ENCODE measurements at places on chromosomes 2 and 18.

DNA sequence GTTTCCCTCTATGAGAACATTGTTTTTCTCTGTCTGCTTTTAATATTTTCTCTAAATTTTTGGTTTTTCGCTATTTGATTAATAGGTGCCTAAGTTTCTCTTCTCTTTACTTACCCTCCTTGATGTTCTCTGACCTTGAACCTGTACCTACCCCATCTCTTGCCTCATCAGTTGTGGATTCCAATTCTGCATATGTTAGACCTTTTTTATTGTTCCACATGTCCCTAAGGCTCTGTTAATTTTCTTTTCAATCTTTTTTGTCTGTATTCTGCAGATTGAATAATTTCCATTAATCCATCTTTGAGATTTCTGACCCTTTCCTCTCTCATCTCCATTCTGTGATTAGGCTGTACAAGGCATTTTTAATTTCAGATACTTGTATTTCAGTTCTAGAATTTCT is 23.1 kb downstream of the RELCH start:
- DNase-seq = no peak

- peak; percentile 16 for DNase-seq
Observed at GRCh38 chr2:30706534-30707303, 100.5 kb downstream of the CAPN13 start.

- no peak for DNase-seq
Observed at GRCh38 chr2:60106836-60107529, 446.5 kb downstream of the BCL11A start.

GRCh38 chr2:234050455-234051135 is at the start of gene SPP2:
SPP2 (plus strand) TSS chr2:234050702; CDS start chr2:234050787, 85 bp downstream.
- DNase-seq = no peak

DNA sequence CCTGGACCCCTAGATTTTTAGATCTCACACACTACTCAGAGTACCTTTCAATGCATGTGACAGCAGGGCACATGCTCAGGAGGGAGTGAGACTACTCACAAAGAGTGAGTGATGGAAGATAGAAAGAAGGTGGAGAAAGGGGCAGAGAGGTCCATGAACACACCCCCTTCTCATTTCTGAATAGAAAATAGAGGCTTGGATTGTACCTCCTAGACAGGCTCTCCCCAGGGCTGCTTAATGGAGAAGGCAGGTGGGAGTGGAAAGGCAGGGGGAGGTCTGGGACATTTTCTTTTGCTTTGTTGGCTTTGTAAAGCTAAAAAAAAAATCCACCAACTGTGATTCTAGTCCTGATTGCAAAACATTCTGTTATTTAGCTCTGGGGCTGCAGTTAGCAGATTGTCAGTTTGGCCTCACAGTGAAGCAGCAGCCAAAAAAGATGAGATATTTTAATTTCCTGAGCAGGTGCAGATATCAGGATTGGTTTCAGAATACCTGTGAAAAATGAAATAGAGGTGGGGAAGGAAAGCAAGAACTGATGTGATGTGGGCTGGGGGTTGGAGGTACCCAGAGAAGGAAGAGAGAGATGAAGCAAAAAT is 119.3 kb upstream of the GYPC start:
- DNase-seq = no peak

- no peak for DNase-seq
Observed at GRCh38 chr18:47174545-47175116, 1.5 kb downstream of the IER3IP1 start.

GRCh38 chr2:231542136-231542535 is 11.9 kb upstream of the NMUR1 start:
- DNase-seq = no peak

GRCh38 chr2:173750353-173750801 is 214.8 kb downstream of the SP3 start:
- DNase-seq = no peak

- DNase-seq = no peak
Observed at GRCh38 chr2:181223234-181223633, 234.0 kb upstream of the ITGA4 start.

- DNase-seq = peak; percentile 91
Observed at GRCh38 chr2:48448274-48449061, 81.5 kb upstream of the STON1 start.

DNA sequence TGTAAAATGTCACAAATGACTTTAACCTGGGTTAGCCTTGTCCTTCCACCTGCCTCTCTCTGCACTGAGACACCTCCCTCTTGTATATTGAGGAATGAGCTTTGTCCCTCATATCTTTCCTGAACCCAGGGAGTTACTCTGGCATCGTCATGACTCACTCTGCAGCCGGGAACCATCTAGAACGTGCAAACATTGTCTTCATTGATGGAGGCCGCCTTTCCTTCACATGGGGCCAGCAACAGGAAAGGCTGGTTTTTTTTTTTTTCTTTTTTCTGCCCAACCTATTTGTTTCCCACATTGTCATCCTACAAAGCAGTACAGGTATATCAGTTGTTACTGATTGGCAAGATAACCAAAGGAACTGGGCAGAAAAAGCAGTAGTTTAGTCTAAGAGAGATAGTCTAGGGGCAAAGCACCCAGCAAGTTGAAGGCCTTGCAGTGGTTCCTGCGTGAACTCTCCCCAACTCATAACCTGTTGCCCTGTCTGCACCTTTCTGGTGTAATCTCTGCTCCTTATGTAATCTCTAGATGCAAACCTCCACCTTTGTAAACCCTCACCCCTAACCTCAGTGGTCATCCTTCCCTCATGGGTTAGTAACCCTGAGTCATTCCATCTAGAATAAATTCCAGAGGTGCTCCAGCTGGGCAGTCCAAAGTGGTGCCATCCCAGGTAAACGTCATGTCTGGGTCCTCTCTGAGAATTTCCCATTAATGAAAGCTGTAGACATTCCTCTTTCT is 38.3 kb downstream of the SLC40A1 start:
- DNase-seq = no peak

DNA sequence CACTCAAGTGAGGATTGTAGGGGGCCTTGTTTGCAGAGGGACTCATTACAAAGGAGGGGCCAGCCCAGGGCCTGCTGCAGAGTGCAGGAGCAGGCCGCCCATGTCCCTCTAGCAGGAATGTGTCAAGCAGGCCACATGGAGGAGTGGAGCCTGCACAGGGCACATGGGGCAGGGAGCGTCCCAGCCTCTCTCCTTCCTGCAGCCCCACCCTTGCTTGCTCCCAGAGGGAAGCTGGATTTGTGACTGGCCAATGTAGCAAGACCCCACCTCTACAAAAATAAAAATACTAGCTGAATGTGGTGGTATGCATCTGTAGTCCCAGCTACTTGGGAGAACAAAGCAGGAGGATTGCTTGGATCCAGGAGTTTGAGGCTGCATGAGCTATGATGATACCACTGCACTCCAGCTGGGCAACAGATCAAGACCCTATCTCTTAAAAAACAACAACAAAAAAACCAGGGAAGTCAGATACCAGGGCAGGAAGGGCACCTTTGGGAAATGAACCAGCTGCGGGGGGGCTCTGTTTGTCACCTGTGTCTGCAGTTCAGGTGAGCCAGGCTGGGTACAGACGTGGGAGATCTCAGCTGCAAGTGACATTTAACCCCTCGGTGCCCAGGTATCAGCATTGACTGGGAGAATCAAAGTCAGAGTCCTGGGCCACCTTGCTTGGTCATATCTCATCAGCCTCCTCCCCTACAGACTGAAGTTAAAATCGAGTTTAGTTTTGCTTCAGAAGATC is 27.7 kb downstream of the IMPA2 start:
- DNase-seq = no peak

GRCh38 chr2:159030674-159031380 is 62.4 kb downstream of the TANC1 start:
- DNase-seq = no peak

GRCh38 chr18:40413160-40413559 is 1541.9 kb upstream of the PIK3C3 start:
- DNase-seq = no peak

DNA sequence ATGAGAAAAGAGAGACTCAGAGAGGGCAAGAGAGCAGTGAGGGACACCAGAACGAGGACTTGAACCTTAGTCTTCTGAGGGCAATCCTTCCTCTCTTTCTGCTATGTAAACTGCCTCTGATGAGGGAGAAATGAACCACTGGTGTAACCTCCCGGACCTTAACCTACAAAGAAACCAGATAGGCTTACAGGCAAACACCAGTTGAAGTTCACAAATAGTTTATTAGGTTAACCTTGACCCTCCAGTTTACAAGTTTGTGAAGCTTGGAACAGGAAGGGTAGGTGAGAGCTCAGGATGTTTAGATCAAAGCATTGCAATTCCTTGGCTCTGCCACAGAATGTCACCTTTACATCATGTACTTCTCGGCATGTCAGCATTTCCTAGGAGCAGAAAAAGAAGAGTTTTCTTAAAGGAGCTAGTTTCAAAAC is 486.4 kb upstream of the SPRED2 start:
- no peak for DNase-seq

GRCh38 chr2:27494284-27494943 is 586 bp downstream of the FNDC4 start:
- no peak for DNase-seq

DNA sequence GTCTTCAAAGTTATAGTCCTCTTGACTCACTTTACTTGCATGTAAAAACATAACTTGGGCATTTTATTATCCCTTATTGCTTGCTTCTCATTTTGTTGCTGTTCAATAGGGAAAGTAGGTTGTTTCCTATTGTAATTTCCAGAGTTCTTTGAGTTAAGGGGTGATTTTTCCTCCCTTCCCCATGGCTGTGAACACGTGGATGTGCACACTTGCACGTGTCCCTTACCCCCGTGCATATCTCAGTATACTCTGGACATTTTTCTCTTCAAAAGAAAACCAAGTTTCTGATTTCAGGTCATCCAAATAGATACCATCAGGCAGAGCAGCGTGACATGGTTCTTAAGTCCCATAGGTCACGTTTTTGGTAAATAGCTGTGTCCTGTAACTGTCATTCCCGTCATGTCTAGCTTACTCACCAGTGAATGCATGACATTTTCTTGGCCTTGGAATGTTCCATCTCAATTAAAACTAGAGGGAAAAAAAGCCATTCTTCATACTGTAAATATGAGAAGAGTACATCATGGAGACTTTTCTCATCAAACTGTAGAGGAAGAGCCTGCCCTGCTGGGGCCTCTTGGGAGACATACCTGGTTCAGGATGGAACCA is 83.3 kb upstream of the KCNE4 start:
- DNase-seq = no peak

DNA sequence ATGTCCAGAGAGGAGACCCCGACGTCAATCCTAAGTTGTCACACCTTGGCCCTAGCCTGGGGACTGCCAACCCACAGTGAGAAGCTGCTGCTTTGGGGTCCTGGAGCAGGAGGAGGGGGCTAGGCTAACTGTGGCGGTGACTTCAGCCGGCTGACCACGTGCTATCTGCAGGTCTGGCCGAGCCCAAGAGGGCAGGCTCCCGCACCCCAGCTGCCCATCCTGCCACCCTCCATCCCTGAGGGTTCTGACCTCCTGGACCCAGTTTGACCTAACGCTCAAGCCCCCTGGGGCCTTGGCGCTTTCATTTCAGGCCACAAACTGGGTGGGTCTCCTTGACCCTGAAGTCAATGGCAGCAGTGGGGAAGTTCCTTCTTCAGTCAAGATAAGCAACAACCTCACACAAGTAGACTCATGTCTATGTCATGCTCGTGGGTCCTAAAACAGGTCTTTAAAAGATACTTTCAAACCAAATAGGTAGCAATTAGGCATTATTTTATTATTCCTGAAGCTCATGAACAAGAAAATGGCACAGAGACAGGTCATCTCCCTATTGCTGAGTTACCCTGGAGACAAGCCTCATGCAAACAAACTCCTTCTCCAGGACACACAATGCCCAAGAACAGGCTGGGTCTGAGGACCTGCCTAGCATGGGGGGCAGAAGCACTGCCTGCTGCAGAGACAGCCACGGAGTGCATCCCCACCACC is 2.3 kb downstream of the HES6 start:
- DNase-seq = no peak

- no peak for DNase-seq
Observed at GRCh38 chr2:181231151-181231550, 226.0 kb upstream of the ITGA4 start.

DNA sequence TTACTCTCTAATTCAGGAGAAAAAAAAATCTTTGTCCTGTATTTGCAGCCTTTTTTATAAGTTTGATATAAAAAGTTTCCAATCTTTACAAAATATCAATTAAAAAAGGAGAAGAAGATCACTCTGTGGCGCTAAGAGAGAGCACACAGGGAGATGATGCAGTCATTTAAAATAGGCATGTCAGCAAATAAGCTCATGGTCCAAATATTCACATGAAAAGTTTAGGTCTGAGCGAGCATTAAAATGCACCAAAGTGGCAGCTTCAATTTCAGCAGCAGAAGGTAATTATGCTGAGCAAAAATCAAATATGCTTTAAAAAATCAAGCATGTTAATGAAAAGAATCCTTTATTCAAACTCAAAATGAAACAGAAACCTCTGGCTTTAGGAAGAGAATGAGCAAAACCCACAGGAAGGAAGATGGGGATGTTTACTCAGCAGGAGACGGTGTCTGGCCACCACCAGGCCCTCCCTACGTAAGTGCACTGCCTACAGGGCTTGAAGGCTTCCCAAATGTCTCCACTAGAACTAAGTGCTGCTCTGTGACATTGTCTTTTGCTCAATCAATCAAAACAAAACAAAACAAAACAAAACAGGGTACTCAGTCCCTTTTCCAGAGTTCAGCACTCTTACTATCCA is 120.4 kb downstream of the L3MBTL4 start:
- peak; percentile 33 for DNase-seq

GRCh38 chr2:47506436-47506835 is 103.5 kb downstream of the MSH2 start:
- no peak for DNase-seq

GRCh38 chr18:75172299-75173124 is 36.4 kb downstream of the PTGR3 start:
- DNase-seq = no peak

DNA sequence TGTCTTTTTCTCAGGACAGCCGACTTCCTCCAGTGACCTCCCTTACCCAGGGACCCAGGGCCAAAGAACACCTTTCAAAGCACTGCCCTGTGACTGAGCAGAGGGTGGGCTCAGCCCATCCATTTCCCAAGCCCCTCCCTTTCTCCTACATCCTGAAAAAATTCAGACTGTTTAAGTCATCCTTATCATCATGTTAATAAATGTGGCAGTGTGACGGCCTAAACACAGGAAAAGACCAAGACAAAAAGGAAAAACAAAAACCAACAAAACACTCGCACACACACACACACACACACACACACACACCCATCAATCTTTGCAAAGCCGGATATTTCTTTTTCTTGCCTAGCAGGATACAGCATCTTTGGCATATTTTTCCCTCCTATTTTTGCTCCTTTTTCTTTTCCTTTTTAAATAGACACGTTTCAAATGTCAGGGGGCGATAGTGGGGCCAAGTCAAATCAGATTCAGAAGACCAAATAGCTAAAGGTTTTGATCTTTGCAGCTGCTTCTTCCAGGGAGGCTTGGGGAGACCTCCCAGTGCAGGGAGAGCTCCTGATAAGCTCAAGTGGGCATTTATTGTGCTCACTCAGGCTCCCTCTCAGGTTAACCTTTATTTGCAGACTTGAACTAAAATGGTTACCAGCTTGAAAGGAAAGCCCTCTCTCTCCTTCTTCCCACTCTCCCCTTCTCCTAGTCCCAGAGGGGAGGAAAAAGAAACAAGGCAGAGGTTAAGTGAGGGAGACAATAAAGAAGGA is 39.5 kb upstream of the NRP2 start:
- no peak for DNase-seq
